T follicular helper cell (primary cell): ENCODE measurements at places on chromosomes 2 and 18.

- DNase-seq, result peak; percentile 22
Observed at GRCh38 chr18:21179590-21180220, 62.3 kb upstream of the GREB1L start.

GRCh38 chr2:10919771-10920621 is 8.3 kb downstream of the KCNF1 start:
- DNase-seq, result no peak

GRCh38 chr2:204373942-204374341 is 171.3 kb upstream of the PARD3B start:
- no peak for DNase-seq

DNA sequence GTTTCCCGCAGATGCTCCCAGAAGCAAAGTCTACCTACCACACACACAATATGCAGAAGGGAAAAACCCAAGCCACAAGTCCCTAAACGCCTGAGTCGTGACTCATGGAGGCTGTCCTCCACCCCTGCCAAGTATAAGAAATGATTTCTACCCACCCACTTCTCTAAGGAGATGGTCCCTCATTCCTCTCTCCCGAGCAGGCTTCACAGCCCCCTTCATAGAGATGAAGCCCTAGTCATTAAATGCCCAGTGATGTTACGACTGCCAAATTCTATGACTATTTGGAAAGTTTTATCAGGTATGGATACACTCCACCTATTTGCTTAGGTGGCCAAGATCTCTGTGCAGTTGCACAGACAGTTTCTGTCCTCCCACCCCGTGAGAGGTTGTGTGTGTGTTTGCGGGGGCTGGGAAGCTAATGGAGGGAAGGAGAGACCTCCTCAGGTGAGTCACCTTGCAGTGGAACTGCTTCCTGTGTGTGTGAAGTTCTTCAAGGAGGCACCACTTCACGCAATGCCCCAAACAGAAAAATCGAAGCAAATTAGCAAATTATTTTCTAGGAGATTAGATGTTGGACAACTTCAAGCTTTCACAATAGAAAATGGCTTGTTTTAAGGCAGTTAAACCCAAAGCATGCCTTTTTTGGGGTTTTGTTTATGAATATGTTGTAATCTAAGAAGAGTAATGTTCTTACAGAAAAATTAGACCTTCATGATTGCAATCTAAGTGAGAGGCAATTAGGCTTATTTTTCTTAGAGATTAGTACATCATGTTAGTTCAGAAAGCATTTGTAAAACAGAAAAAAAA is 175.2 kb downstream of the TGIF1 start:
- peak; percentile 15 for DNase-seq

- DNase-seq, result no peak
Observed at GRCh38 chr2:88452565-88452905, at the start of gene FOXI3. TSS of gene FOXI3 (minus strand) at chr2:88452693. CDS start at chr2:88452535, 158 bp downstream.

GRCh38 chr2:53987336-53987921 is 16.6 kb upstream of the PSME4 start:
- no peak for DNase-seq

GRCh38 chr18:79904357-79905147 is 46.9 kb downstream of the SLC66A2 start:
- DNase-seq, result no peak

- DNase-seq, result no peak
Observed at GRCh38 chr2:218418321-218418716, 604 bp upstream of the VIL1 start.
